ENCODE measurements at places on chromosomes 4 and X. TPM values are rescaled to one million over a fixed set of nuclear protein-coding genes. Genes with fewer than 3 reads are reported as not detected.

DNA sequence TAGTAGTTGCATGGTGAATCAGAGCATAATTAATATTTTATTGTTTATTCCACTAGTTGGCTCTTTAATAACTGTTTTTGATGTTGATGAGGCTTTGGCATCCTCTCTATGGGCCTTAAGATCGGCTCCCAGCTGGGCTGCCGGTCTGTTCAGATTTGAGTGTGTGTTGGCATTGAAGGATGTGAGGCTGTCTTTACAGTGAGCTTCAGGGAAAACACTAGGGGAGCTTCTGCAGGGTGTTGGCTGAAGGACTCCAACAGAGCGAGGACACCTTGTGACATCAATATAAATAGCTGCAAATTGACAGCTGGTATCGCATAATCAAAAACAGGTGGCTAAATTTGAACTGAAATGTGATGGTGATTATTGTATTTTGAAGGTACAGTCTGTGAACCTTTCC lies 322.0 kb downstream of the FSTL5 start:
- no peak for DNase-seq

- DNase-seq: no peak
These were observed 122.0 kb upstream of the STS start for GRCh38 chrX:7025471-7025870.

Gene SATL1
- not detected for total RNA-seq

DNA sequence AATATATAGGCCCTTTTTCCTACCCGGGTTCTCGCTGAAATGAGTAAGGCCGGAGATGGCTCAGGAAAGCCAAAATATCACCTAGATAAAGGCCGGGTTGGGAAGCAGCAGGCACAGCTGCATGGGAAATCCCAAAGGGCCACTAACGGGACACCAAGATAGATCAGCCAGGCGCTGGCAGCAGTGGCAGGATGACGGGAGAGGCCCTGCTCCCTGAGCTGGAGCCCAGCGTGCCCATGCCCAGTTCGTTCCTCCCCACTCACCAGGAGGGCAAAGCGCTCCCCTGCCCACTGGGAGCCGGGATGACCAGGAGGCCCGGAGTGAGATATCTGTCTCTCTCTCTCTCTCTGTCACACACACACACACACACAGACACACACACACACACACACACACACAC lies 109.8 kb downstream of the DCTD start:
- DNase-seq: no peak

Gene SH3TC1
- total RNA-seq: 20.9 TPM

DNA sequence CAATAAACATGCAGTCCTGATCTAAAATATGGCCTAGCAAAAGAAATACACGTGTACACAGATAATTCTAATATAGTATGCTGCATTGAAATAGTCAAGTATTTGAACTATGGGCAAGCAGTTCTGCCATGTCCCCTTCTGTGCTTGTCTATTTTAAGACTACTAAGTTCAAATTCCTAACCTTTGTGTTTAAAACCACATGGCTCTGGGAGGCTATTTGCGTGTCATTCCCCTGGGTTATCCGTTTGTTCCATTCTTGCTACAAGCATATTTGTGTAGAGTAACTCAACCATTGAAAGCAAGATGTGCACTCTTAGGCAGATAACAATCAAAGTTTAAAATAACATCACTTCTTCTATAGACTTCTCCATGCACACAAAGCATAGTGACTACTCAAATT lies 25.4 kb upstream of the TBC1D1 start:
- no peak for DNase-seq

- peak; percentile 3 for DNase-seq
These were observed 141.0 kb downstream of the PJA1 start for GRCh38 chrX:69024161-69024736.

DNA sequence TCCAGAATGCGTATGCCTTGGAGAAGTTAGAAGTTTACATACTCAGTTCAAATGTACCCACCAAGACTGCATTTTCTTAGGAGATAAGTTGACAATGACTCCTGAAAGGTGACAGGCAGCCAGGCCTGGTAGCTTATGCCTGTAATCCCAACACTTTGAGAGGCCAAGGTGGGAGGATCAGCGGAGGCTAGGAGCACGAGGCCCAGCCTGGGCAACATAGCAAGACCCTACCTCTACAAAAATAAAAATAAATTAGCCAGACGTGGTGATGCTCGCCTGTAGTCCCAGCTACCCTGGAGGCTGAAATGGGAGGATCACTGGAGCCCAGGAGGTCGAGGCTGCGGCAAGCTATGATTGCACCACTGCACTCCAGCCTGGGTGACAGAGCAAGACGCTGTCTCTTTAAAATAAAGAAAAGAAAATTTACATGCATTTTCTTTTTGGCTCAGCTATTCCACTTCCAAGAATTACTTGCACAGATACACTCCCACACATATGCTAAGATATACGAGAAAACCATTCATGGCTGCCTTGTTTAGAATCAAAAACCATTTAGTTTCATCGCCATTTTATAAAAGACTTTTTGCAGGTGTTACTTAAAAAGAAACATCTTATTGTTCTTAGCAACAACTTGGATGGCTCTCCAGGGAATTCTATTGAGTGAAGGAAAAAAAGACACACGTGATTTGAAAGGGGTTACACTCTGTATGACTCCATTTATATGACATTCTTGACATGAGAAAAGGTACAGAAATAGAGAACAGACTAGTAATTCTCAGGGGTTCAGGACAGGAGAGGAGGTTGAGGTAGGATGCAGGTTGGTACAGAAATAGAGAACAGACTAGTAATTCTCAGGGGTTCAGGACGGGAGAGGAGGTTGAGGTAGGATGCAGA lies 66.3 kb downstream of the DHRSX start:
- DNase-seq: no peak

DNA sequence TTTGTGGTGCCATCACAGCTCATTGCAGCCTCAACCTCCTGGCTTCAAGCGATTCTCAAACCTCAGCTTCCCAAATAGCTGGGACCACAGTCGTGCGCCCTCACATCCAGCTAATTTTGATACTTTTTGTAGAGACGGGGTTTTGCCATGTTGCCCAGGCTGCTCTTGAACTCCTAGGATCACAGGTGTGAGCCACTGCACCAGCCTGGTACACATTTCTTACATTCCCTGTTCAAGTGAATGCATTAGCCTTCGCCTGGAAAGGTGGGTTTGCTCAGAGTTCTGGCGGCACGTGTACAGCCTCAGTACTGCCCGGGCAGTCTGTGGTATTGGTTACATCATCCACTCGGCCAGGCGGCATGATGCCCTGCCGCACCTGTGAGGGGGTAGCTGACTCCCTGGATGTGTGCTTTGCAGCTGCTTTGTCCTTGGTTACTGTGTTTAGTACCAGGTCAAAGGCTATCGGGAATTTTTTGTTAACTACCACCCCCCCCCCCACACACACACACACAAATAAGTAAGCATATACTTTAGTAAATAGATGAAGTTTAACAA lies 57.1 kb downstream of the TNIP2 start:
- DNase-seq: no peak

DNA sequence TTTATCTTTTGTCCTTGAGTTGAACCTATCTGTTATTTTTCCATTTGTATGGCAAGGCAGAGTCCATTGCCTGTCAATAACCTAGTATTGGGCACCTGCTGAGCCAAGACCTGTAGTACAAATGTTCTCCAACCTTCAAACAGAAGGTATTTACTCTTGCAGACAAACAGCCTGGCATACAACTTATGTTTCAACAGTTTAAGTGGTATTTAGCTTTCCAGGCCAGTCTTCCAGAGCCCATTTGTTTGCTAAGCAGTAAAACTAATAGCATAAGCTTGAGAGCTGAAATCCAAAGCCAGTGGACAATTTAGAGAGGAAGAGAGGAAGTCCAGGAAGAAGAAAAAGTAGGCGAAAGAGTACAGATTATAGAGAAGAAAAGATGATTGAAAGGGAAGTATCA lies 979.3 kb downstream of the GLUD2 start:
- no peak for DNase-seq

DNA sequence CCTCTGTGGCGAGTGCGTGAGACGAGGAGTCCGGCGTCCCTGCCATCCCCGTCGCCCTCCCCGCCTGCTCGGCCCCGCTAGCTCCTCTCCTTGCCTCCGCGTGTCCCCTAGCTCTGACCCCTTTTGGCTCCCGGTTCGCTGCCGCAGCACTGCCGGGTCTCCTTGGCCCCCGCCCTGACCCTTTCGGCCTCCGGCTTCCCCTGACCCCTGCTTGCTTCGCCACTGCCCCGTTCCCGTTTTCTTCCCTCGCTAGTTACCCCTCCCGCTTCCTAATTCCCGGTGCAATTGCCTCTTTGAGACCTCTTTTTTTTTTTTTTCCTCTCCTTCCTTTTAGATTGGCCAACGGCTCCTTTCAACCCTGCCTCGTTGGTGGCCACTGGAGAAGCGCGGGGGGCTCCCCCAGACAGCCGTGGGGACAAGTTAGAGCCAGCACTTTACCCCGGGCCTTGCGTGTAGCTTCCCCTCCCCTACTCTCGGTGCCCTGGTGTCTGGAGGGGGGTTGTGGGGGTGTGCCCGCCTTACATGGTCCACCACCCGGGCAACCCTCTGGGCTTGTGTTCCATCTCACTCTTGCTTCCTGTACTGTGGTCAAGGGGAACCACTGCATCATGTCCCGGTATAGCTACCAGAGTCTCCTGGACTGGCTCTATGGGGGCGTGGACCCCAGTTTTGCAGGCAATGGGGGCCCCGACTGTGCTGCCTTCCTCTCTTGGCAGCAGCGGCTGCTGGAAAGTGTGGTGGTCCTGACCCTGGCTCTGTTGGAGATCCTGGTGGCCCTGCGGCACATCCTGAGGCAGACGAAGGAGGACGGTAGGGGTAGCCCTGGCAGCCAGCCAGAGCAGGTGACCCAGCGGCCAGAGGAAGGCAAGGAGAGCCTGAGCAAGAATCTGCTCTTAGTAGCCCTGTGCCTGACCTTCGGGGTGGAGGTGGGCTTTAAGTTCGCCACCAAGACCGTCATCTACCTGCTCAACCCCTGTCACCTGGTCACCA lies 548 bp downstream of the TMEM164 start:
- DNase-seq: peak; percentile 61

- no peak for DNase-seq
These were observed 31.2 kb upstream of the TAB3 start for GRCh38 chrX:30920271-30920670.

DNA sequence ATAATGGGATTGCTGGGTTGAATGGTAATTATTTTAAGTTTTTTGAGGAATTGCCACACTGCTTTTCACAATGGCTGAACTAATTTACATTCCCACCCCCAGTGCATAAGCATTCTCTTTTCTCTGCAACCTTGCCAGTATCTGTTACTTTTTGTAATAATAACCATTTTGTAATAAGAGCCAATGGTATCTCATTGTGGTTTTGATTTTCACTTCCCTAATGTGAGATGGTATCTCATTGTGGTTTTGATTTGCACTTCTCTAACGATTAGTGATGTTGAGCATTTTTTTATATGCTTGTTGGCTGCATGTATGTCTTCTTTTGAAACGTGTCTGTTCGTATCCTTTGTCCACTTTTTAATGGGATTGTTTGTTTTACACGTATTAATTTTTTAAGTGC lies 213.1 kb upstream of the HDX start:
- no peak for DNase-seq

DNA sequence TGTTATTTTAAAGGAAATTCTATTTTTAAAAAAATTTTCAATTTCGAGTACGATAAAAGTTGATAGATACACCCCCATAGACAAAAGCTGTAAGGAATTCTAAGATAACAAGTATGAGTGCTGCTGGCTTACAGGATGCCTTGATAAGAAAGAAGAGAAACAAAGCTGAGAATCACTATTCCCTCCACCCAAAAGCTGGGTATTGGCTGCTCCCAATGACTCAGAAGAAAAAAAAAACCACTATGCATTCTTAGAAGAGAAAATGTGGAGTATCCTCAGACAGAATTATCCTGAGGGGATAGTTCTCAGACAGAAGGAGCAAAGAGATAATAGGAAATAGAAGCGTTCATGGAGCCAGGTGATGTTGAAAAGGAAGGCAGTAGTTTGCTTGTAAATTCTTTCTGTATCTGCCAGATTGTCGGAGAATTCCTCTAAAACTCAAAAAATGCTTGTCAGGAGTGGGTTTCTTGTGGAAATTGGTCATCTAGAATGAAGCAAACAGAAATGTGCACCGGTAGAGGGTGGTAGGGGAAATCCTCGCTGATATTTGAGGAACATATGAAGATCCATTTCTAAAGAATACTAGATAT lies 217.5 kb upstream of the ADAMTS3 start:
- no peak for DNase-seq

DNA sequence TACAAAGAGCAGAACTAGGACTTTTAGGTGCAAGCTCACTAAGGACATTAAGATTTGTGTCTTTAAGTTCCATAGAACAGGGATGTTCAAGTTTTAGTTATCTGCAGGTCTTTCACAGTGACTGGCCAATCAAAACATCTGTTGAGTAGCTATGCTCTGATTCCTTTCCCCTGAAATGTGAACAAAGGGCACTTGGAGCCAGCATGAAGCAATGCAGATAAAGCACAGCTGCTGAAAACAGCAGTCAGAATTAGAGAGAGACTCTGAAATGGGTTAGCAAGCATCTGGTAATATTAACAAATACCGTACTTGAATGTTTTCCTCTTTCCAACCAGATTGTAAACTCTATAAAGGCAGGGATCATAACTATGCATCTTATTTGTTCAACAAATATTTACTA lies 276.9 kb downstream of the RAB28 start:
- no peak for DNase-seq

DNA sequence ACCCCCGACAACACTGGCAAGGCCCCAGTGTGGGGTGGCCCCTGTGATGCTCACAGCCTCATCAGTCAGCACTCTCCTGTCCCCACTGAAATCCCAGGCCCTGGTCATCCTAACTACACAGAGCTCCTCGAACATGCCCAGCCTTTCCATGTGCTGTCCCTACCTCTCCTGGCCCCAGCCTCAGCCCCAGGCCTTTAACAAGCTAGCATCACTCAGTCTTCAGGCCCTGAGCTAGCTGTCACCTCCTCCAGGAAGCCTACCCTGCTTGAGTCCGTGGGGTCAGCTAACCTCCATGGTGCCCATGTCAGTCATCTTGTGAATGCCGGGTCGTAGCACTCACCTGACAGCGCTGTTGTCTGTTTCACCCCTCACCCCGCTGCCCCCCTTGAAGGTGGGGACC lies 25.6 kb upstream of the C4orf50 start:
- no peak for DNase-seq

Gene PIR
- 4.2 TPM for total RNA-seq

DNA sequence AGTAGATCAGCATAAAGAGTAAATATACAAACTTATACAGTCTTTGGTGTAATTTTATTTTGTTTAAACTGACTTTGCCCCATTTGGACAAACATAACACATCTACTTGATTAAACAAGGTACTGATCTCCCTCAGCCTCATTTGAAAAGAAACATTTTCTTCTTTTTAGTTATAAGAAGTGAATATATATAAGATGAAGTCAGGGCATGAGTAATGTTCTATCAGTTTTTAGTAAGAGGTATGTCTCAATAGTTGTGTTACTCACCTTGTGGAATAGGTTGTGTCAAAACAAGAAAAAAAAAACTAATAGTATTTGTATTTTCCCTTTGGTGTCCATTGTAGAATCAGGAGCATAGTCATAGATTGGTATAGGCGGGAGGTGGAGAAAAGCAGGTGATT lies 327.4 kb downstream of the RPA4 start:
- DNase-seq: no peak

- DNase-seq: no peak
These were observed 423.3 kb upstream of the TENM3 start for GRCh38 chr4:181819946-181820345.

Gene ETDA
- not detected for total RNA-seq

GRCh38 chrX:45632506-45632905 lies 431.8 kb upstream of the DIPK2B start:
- no peak for DNase-seq

GRCh38 chrX:153649915-153650782 lies 3.1 kb downstream of the DUSP9 start:
- DNase-seq: no peak

Data from activated CD4-positive, alpha-beta T cell treated with anti-CD3 and anti-CD28 coated beads, Interleukin-2, amount 10 ng/mL, durations not matched to agents 24 days and 14 days (primary cell).